Stimulated activated CD4-positive, alpha-beta T cell treated with anti-CD3 and anti-CD28 coated beads, Interleukin-1b, Interleukin-23, amount 100 ng/mL, for 48 hours (primary cell): ENCODE measurements at places on chromosomes 11 and 22.
A peak's percentile ranks its signal among the peaks of the same experiment; 100 is the strongest.

DNA sequence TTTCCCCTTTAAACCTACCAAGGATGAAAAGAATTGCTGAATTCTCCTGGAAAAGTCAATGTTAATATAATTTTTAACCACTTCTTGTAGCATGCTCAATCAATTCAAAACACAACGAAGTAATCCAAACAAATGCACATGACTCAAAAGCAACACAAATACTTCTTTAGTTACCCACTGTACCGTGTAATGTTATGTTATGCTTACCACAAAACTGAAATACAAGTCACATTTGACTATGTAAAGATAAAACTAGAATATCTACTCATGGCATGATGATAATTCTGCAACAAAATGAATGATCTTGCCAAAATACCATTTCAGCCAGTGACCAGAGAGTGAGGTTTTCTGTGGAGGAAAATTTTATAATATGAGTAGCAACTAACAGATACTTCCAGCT is 587.0 kb downstream of the DLG2 start:
- no peak for DNase-seq

- DNase-seq: no peak
Measured at GRCh38 chr11:19651653-19652052, 61.0 kb upstream of the NAV2 start.

GRCh38 chr11:85698195-85698594 is 12.2 kb upstream of the CCDC89 start:
- no peak for DNase-seq

- DNase-seq: no peak
Measured at GRCh38 chr11:104652996-104653395, 245.3 kb downstream of the CASP12 start.

DNA sequence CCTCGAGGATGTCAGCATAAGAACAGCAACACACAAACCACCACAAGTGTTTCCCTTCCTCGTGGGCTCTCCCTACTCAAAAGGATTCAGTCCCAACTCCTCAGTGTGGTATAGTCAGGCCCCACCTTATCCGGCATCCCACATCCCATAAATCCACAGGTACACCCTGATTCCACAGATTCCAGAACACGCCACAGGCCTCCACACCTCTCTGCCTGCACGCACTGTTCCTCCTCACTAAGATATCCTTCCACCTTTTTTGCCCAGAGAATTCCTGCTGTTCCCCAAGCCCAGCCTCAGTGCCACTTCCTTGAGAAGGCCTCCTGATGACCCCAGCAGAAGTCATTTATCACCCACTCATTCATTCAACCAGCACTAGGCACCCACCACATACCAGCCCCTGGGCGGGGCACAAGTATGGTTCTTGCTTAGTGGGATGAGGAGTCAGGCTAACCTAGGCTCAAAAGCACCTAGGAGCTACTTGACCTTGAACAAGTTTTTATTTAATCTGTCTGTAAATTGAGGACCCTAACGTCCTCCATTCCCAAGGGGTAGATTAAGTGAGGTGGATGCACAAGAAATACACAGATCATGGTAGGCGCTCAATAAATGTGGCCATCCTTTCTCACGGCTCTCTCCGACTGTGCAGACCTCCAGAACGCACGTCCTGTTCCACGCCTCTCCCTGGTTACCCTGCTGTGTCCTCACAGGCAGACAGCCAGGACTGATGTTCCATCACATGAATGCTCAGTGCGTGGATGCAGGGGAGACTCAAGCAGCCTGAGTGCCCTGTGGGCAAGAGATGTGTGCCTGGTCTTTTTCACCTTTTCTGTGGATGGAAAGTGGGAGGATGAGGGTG is 2.1 kb upstream of the KCNJ4 start:
- DNase-seq: no peak

DNA sequence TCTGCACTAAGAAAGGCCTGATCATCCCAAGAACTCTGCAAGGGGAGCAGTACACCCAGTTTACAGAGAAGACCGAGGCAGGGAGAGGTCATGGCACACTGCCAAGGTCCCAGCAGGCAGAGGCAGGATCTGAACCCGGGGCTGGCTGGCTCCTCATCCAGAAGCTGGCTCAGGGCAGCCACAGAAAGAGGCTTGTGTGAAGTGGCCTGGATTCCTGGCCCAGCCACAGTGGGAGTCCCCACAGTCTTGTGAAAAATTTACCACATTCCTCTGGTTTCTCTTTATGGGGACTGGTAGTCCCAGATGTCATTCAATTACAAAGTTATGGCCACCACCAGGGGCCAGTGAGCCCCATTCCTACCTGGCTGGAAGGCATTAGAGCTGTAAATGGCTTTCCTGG is 440.5 kb downstream of the MIAT start:
- no peak for DNase-seq

DNA sequence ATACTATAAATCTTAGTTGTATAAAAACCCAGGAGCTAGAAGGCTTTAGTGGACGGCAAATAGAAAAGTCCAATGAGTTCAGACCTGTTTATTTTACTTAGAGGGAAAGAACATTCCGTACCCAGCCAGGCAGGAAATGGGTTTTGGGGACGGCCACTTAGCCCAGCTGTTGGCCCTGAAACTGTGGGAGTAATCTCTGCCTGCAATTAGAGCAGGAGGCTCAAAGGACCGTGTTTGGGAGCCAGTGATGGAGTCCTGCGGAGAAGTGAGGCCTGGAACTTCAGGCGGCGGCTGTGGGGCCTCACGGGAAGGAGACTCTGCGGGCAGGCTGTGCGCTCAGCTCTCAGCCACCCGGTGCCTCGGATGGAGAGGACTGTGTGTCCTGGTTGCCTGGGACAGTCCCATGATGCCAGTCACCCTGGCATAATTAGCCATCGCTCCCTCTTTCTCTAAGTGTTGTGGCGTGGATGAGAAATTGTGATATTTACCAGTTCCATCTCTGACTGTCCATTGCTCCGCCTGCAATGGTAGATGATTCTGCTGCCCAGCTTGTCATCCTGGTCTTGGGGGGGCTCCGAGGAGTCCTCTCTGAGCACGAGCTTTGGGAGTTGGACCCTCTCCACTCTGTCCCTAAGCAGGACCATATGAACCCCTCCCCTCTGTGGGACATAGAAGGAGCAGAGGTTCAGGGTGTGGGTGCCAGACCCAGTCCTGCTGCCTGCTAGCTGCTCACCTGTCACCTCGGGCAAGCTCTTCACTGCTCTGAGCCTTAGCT is 530.3 kb downstream of the TBC1D22A start:
- no peak for DNase-seq

DNA sequence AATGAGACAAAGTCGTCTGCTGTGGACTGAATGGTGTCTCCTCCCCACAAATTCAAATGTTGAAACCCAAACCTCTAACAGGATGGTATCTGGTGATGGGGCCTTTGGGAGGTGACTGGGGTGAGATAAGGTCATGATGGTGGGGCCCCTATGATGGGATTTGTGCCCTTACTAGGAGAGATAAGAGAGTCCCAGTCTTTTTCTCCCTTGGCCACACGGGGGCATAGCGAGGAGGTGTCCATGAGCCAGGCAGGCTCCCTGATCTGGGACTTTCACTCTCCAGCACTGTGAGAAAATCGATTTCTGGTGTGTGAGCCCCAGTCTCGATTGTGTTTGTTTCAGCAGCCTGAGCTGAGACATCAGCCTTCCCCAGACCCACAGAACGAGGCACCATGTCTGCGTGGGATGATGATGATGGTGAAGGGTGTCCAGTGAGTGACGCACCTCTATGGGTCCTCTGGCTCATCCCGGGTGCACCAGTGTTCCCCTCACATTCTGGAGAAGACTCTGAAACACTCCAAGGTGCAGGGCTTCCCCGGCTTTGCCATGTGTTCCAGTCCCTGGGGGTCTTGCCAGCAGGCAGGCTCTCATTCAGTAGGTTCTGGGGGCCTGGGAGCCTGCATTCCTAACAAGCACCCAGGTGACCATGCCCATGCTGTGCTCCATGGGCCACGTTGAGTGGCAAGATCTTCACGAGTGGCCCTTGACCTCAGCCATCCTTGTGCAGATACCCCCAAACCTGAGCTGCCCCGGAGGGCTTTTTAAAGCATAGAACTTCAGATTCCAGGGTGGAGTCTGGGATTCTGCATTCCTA is 363.0 kb downstream of the CTTN start:
- DNase-seq: no peak

- DNase-seq: no peak
Measured at GRCh38 chr11:109783840-109784239, 309.4 kb upstream of the ZC3H12C start.

GRCh38 chr22:38205261-38206128 is 3.7 kb downstream of the MAFF start:
- DNase-seq: no peak

- no peak for DNase-seq
Measured at GRCh38 chr11:115896084-115896483, 391.9 kb upstream of the CADM1 start.

- DNase-seq: no peak
Measured at GRCh38 chr11:18065572-18065971, 19.5 kb upstream of the TPH1 start.

- no peak for DNase-seq
Measured at GRCh38 chr11:127925475-127925874, 661.9 kb downstream of the ETS1 start.

- DNase-seq: no peak
Measured at GRCh38 chr11:7593481-7593880, 79.7 kb downstream of the PPFIBP2 start.

- DNase-seq: no peak
Measured at GRCh38 chr11:92656783-92657182, 312.7 kb upstream of the MTNR1B start.

DNA sequence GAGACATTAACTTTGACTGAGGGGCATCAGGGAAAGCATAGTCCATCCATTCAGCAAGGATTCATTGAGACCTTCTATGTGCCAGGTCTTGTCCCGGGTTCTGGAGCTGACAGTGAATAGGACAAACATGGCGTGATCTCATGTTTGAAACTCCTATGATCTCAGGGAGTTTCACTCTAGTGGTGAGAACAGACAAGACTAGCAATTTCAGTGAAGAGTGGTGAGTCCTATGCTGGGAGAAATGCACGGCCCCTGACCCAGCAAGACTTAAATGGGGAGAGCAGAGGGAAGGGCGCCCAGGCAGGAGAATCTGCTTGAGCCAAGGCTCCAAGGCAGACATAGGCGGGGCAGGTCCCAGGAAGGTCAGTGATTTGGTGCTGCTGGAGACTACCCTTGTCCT is 155.7 kb downstream of the CEP164 start:
- DNase-seq: no peak

DNA sequence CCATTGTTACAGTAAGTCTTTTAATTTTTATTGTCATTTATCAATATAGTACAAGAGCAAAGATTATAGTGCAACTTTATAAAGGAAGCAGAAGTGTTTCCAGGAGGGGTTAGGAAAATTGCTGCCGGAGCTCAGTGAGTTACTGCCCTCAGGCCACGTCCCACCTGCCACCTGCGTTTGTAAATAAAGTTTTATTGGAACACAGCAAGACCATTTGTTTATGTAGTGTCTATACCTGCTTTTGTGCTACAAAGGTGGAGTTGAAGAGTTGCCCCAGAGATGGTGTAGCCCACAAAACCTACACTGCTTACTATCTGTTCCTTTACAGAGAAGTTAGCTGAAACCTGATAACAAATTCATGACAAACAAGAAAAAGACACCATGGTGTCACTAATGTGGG is 437.8 kb upstream of the B3GAT1 start:
- no peak for DNase-seq

- no peak for DNase-seq
Measured at GRCh38 chr11:60500276-60500910, 7.8 kb downstream of the MS4A12 start.

DNA sequence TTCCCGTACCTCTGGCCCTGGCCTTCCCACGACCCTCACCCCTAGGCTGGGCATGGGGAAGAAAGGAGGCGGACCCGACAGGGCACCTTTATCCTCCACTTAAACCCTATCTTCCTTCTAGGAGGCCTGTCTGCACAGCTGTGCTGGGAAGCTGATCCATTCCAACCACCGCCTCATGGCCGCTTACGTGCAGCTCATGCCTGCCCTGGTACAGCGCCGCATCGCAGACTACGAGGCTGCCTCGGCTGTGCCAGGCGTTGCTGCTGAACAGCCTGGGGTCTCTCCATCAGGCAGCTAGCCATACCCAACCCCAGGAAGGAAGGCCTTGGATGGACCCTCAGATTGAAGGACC is 599 bp downstream of the TIMM10B start:
- peak; percentile 11 for DNase-seq

- DNase-seq: no peak
Measured at GRCh38 chr11:66470015-66470414, 3.3 kb downstream of the PELI3 start.

DNA sequence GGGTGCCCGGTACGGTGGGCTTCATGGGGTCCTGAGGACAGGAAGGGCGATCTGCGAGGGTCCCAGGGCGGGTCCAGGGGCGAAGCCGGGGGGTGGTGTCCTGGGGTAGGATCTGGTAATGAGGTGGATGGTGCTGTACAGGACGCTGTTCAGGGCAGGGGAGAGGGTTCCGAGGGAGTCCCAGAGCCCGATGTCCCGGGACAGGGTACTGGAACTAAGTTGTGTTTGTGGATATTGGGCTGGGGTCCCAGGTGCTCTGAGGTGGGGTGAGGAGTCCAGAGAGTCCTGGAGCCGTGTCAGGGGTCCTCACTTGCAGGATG is 426 bp downstream of the LZTR1 start:
- no peak for DNase-seq

GRCh38 chr11:125272092-125272491 is 107.5 kb downstream of the PKNOX2 start:
- no peak for DNase-seq

DNA sequence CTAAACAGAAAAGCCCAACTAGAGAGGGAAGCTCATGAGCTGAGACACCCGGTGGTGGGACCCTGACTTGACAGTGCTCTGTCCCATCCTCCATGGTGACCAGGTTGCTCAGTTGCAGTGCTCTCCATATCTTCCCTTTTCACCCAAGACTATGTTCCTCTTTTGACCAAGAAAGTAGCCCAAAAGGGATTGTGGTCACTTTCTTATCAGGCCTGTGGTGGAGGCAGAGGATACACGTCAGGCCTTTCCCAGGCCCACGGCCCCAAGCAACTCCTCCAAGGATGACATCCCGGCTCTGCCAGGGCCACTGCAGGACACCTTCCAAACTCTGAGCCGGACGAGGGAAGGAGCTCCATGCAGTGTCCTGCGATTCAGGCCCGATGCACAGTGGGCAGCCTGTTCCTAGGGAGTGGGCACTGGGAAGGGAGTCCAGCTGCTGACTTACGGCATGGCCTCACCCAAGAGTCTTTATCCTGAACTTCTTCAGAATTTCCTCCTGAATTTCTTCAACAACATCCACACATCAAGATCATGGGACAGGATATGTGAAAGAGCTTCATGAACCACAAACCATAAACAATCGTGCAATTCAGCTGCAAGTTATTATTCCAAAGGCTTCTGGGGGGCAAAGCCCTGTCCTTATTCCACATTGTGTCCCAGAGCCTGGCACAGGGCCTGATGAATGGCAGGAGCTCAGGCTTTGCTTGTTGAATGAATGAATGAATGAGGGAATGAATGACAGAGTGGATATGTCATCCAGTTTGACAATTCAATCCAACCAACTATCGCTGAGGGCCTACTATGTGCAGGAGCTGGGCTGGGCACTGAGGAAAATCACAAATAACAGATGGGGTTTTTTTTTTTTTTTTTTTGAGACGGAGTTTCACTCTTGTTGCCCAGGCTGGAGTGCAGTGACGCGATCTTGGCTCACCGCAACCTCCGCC is 36.0 kb upstream of the MYH9 start:
- DNase-seq: no peak

- DNase-seq: no peak
Measured at GRCh38 chr11:20031155-20032001, 128.9 kb downstream of the DBX1 start.
